ENCODE measurements at places on chromosomes 5 and 9.

DNA sequence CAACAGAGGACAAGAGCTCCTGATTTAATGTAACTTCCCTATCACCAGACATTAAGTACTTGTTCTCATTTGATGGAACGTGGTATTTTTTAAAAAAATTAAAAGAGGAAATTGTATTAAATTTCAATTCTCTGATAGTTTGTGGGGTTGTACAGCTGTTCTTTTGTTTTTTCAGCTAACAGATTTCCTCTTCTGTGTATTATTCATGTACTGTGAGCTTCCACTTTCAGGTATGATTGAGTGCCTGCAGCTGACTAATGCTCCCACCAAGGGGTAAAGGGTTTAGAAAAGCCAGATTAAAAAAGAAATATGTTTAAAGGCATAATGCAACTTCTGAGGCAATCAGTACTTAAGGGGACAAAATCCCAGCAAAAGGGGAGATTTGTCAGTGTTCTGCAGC is 117.7 kb upstream of the ACTBL2 start:
- no peak for DNase-seq

DNA sequence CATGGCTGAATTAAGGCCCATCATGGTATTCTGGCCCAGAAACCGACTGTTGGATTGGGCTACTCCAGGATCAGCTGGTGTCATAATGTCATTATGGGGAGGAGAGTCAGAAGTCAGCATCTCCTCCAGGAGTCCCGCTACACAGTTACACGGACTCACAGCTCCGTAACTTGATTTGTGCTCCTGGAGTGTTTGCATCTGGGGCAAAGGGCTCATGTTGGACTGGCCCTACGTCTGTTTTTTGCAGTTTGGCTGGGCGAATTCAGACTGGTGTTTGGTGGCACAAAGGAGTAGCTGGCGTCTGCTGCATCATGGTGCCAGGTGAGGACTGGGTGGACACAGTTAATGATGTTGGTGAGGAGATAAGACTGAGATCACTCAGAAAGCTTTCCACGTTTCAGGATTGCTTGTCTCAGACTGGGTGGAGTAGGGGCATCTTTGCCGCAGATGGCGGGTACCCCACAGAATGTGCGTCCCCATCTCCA is 31.3 kb downstream of the OR2V1 start:
- no peak for DNase-seq

DNA sequence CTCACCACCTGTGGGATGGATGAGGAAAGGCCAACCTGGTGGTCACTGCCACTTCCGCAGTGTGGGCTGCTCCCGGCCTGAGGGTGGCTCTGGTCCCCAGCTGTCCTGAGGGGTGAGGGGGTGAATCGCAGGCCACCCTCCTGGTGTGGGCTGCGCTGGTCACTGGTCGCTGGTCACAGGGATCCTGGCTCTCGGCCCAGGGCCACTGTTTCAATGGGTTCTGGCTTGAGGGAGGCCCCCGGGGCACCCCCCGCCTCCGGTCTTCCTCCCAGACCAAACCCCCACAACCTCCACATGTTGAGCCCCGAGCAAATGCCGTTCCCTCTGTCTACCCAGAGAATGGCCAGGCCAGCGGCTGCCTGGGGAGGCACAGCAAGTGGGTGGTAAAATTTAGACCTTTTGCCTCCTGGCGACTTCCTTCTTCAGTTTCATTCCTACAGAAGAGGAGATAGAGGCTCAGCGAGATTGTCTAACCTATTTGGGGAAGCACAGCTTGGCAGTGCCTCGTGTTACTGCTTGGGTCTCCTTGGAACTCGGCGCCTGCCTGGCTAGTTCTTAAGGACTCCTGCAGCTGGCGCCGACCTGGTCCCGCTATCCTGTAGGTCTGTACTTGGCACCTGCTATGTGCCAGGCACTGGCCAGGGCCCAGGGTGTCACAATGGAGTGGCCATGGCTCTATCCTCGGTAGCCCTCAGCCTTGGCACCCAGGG is 48.2 kb downstream of the RXRA start:
- DNase-seq: no peak

GRCh38 chr5:38832810-38833209 is 13.0 kb upstream of the OSMR start:
- DNase-seq: no peak

GRCh38 chr9:105206496-105206820 is 38.0 kb upstream of the SLC44A1 start:
- no peak for DNase-seq

- no peak for DNase-seq
Observed at GRCh38 chr5:17670353-17670752, 36.1 kb downstream of the TAF11L14 start.

DNA sequence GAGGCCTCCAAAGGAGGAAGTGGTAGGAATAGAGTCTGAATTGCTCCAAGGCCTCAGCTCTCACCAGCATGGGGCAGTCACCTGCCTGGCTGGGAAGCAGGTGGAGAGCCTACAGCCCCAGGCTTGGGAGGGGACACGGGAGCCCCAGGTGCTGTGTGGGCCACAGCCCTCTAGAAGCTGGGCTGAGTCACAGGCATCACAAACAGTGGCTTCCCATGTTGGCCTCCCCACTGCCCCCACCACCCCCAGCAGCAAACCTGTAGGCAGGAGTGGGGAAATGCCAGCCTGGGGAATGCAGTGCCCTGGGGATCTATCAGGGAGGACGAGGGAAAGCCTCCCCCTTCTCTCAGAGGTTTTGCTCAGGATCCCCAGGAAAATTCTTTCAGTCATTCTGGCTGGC is 309.6 kb downstream of the SLIT3 start:
- no peak for DNase-seq

GRCh38 chr9:129351058-129351641 is 173.1 kb upstream of the IER5L start:
- no peak for DNase-seq
